ENCODE measurements at places on chromosomes 11 and 22.

GRCh38 chr11:69094915-69095290 is 46.2 kb downstream of the TPCN2 start:
- no peak for DNase-seq

DNA sequence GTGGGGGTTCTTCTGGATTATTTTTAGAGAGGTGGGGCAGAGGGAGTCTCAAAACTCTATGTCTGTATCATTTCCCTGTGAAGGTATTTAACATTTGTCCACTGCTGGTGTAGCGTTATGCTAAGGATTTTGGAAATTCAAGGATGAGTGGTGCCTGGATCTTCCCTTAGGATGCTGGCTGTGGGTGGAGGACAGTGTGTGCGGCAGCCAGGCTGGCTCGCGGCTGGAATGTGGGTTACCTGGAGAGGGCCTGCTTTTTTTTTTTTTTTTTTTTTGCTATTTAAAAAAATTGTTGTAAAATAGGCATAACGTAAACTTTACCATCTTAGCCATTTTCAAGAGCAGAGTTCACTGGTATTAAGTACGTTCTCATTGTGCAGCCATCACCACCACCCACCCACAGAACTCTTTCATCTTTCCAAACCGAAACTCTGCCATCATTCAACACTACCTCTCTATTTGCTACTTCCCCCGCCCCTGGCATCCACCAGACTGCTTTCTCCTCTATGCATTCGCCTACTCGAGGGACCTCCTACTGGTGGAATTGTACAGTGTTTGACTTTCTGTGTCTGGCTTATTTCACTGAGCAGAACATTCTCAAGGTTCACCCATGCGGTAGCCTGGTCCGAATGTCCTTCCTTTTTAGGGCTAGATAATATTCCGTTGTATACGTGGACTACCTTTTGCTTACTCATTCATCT is 67.1 kb downstream of the PARVB start:
- peak; percentile 47 for DNase-seq

- no peak for DNase-seq
Measured at GRCh38 chr11:129280027-129280811, 88.1 kb upstream of the ARHGAP32 start.

DNA sequence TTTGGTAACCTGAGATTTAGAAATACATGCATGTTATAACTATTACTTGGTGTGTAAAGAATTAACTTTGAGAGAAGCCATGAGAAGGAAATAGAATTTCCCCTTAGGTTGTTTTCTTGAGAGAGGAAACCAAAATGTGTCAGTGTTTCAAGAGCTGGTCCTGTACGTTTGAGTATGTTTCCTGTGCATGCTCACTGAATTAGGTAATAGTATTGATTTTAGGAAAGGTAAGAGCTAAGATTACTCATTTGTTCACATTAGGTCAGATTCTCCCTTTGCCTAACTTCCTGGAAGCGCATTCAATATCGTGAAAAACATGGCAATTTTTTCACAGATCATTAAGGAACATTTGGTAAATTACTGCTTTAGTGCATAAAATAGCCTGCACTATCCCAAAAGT is 49.3 kb upstream of the RDX start:
- DNase-seq, result no peak

DNA sequence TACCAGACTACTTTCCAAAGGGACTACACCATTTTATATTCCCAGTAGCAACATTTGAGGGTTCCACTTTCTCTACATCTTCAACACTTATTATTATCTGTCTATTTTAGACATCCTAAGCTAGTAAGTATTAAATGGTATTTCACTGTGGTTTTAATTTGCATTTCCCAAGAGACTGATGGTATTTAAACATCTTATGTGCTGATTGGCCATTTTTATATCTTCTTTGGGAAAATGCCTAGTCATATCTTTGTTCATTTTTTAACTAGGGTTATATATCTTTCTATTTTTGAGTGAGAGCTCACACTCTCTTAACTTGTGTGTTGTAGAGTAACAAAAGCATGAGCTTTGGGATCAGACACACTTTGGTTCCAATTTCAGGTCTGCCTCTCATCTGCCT is 73.7 kb downstream of the PRCP start:
- no peak for DNase-seq

- no peak for DNase-seq
Measured at GRCh38 chr11:133347988-133348387, 184.3 kb downstream of the OPCML start.

DNA sequence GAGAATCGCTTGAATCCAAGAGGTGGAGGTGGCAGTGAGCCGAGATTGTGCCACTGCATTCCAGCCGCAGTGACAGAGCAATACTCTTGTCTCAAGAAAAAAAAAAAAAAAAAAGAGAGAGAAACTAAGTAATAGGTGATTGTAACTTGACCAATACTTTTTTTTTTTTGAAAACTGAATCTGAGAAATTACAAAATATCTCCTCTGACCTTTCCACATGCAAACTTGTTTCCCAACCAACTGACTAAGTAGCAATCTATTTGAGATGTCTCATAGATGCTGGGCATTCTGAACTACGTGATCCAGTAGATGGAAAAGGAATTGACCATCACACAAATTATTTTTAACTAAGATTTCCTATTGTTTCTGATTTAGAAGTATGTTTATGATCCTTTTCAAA is 407.3 kb upstream of the CHORDC1 start:
- no peak for DNase-seq

DNA sequence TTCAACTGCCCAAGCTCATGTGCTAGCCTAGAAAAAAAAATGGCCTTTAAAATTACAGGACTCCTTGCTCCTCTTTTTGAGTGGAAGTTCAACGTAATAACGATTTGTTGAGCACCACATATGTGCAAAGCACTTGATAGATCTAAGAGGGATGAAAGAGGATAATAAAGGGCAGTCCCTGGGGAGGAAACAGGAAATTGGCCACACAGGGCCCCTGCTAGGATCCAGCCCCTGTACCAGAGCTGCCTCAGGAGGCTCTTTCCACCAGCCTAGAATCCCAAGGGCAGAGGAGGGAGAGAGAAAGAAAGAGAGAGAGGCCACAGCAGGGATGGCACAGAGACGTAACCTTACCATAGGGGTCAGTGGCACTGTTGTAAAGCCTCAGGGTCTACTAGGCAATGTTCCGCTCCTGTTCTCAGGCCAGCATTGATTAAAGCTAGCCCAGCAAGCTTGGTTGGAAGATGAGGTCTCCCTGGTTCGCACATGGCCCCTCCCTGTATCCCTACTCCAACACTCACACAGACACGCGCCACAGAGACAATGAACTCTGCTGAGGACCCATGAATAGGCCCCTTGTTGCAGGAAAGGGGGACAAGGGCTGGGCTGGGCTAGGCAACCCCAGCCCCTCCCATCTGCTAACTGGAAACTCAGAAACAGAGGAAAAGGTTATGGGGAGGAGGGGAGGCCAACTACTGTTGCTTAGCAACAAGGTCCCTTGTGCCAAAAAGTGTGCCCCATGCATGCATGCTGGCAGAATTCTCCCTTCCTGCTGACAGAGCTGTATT is at the start of gene TMPRSS5:
Gene TMPRSS5 (minus strand): TSS at position 438 of the 785 bp plus-strand sequence. CDS start 84 bp downstream, at position 354.
- DNase-seq, result no peak

DNA sequence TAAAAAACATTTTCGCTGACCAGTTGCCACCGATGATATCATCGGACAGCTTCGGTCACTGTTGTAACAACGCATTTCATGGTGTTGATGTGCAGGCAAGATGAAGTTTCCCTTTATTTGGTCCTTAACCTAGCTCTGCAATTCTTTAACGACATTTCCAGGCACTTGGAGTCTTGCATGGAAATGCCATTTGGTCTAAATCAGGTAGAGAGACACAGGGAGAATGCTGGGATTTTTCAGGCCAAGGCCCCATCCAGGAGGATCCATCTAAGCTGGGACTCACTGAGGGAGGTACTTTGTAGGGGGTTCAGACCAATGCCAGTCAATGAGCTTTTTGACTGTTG is 121.5 kb upstream of the RCN1 start:
- no peak for DNase-seq

GRCh38 chr11:35158701-35159510 is 19.9 kb downstream of the CD44 start:
- no peak for DNase-seq

DNA sequence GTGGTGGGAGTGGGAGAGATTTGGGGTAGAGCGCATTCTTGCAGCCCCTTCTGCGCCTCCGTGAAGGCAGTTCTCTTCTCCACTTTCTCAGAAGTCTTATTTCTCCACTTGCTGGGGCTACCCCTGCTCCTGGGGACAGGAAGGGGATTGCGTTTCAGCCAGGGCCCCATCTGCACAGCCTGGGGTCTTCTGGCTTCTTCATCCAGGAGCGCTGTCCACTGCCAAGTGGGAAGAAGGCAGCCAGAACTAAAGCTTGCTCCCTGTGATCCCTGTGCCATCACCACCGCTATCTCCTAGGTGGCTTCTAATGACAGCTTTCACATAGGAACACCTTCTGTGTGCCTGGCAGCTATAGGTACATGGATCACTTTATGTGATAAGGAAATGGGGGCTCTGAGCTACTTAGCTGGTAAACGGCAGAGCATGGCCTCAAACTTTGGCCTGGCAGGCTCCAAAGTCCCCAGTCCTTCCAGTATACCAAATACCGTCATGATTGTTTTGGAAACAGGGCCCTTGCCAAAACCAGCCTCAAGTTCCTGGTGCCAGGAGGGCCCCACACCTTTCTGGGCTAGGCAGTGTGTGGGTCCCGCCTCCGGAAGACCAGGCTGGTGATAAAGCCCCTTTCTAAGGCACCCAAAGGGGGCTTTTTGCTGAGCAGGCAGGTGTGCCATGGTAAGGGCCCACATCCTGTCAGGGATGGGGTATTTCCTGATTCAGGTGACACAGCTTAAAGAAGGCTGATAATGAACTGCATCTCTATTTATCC is 60.4 kb upstream of the PAX6 start:
- no peak for DNase-seq

DNA sequence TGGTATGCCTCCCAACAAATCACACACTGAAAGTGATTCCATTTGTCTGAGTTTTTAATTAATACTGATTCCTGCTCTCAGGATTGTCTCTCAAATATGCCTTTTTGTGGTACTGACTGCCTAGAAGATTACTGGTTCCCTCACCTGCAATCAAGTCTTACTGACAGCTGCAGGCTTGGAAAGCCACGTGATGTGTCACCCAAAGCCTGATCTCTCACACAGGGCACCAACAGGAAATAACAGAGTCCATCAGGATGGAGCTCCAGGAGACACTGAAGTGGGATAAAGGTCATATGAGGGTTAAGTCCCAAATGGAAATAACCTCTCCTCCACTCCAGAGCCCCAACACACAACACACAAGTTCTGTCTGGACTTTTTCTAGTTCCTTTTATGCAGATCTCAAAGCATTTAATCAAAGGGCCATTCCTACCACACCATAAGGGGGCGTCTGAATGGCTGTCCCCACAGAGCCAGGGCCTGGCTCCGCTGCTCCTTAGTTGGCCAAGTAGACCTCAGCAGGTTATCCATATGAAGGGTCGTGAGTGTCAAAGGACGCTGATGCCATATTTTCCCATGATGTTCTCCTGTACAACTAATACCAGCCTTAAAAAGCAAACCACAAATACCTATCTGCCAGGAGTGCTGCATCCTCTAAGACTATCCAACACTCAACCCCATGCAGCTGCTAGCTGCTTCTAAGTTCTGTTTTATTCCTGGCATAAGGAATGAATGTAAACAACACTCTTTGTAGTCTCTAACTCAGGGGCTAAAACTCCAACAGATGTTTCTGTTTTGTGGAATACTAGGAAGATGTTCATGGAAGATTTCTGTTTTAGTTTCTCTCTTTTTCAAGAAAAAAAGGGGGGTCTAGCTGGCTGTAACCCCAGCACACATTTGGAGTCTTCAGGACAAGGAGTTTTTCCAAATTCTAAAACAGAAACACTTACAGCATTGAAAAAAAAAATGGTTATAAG is 13.0 kb downstream of the SCUBE2 start:
- no peak for DNase-seq
